OCI-M1 (cell line): ENCODE measurements at places on chromosomes 16 and 17.
A peak's percentile ranks its signal among the peaks of the same experiment; 100 is the strongest.

DNA sequence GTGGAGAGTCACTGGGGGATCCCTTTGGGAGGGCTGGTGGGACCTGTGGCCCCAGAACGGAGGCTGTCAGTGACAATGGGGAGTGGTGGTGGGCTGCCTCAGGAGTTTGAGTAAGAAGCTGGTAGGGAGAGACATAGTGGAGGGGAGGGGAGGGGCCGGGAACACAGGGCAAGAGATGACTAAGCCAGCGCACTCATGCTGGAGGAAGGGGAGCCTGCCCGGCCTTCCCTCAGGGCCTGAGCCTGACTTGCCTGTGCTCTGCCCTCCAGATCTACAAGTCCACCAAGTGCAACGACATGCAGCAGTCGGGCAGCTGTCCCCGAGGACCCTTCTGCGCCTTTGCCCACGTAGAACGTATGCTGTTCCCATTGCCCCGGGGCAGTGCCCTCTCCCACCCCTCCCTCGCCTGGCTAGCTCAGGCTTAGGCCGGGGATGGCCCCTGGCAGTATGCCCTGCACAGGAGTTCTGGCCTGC, 29.3 kb downstream of the UNC13D start:
- DNase-seq = no peak

- peak; percentile 31 for DNase-seq
Measured at GRCh38 chr16:72044296-72044695, 10.0 kb upstream of the HP start.

GRCh38 chr17:74637265-74637664, 13.7 kb upstream of the CD300E start:
- DNase-seq = no peak

GRCh38 chr16:68490829-68491575, 42.7 kb upstream of the SMPD3 start:
- DNase-seq = no peak

- DNase-seq = no peak
Measured at GRCh38 chr16:30429418-30429677, 482 bp downstream of the DCTPP1 start.

- no peak for DNase-seq
Measured at GRCh38 chr16:69669577-69669976, 56.8 kb downstream of the NQO1 start.

GRCh38 chr17:61157246-61157886, 242.3 kb upstream of the TBX2 start:
- peak; percentile 86 for DNase-seq

DNA sequence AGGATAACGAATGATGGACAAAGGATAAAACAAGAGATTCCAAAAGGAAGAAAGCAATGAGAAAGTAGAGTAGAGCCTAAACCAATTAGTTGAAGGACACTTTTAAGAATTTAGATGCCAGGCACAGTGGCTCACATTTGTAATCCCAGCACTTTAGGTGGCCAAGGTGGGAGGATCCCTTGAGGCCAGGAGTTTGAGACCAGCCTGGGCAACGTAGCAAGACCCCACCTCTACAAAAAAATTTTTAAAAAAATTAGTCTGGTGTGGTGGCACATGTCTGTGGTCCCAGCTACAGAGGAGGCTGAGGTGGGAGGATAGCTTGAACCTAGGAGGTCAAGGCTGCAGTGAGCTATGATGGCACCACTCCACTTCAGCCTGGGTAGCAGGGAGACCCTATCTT, 20.0 kb downstream of the ABCA10 start:
- DNase-seq = no peak

DNA sequence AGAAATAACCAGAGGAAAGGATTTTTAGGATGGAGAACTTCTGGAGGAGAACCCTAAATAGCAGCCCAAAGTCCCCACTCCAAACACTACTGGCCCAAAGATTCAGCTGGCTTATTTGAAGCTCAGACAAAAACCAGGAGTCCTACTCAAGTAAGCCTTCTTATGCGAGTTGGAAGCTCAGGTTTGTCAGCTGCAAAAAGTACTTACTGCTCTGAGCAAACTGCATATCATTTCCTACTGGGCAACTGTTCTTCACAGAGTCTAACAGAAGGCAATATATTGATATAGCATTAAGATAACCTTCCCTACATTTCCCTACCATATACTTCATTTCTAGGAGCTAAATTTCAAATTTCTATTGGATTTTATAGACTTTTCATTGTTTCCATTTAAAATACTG, 76.1 kb upstream of the CORO6 start:
- DNase-seq = peak; percentile 59

DNA sequence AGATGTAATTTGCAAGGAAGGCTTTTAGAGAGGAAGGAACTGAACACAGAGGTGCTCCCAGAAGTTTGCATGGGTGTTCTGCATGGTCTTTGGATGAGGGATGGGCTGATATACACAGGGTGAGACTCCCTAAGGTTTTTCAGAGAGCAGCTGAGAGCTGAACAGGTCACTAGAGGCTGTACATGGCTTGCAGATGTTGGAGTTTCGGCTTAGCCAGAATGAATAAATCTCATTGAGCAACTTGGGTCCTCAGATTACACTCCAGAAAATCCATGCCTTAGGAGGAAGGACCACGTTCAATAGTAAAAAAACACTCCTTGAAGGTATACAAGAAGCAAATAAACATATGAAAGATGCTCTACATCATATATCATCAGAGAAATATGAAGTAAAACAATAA, 7.5 kb upstream of the ITGB3 start:
- no peak for DNase-seq

DNA sequence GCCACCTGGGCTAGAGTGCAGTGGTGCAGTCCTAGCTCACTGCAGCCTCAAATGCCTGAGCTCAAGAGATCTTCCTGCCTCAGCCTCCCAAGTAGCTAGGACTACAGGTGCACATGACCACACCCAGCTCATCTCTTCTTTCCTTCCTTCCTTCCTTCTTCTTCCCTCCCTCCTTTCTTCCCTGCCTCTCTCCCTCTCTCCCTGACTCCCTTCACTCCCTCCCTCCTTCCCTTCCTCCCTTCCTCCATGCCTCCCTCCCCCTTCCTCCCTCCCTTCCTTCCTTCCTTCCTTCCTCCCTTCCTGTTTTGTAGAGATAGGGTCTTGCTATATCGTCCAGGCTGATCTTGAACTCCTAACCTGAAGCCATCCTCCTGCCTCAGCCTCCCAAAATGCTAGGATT, 23.5 kb upstream of the USP36 start:
- no peak for DNase-seq

- no peak for DNase-seq
Measured at GRCh38 chr17:17131839-17132238, 74.3 kb downstream of the PLD6 start.

DNA sequence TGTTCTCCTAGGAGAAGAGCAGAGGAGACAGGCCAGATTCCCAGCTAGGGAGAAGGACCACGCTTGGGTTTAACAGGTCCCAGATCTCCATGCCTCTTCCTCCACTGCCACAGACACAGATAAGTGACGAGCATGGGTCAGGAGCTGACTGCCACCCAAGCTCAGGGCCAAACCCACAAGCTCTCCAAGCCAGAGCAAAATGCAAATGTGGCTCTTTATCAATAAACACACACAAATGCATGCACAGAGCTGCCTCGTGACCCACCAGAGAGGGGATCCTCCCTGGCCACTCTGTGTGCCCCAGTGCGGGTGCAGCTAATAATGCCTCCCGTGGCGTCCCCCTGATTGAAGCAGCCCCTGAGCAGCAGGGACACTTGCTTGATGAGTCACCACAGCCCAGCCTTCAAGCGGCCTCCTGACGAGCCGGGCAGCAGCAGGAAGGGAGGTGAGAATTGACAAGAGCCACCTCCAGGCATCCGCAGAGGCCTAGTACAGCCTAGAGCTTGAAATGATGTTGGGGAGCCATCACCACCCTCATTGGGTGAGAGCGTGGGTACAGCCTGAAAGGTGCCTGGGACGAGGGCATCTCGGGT, 143.9 kb downstream of the CCDC182 start:
- no peak for DNase-seq

DNA sequence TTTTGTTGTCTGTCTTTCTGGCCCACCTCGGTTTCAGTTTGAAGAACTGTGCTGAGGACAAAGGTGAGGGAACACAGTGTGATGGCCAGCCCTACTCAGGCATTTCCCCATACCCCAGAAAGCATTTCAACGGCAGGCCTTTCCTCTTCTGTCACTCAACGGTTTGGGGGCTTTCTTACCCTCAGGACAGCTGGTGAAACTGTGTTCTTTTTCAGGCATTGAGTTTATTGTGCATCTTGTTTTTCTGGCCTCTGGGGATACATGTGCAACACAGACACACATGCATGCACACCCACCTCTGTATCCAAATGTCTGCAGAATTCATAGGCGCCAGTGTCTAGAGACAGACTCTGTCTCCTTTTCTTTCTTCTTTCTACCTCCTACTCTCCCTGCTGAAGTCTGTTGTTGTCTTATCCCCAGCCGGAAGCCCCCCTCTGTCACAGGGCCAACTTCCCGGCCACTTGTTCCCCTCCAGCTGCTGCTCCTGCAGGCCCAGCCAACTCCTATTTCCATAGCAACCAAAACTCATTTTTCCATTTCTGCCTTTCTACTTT, 17.0 kb downstream of the CHD9 start:
- no peak for DNase-seq

GRCh38 chr16:70706948-70707465, 21.2 kb upstream of the MTSS2 start:
- no peak for DNase-seq

- no peak for DNase-seq
Measured at GRCh38 chr17:63934183-63935112, 2.3 kb upstream of the CD79B start.

GRCh38 chr16:8588682-8589056, 1.6 kb downstream of the TMEM114 start:
- no peak for DNase-seq

- no peak for DNase-seq
Measured at GRCh38 chr17:10177131-10177912, 21.1 kb downstream of the GAS7 start.

- DNase-seq = no peak
Measured at GRCh38 chr16:12157517-12158093, 181.1 kb downstream of the SNX29 start.

DNA sequence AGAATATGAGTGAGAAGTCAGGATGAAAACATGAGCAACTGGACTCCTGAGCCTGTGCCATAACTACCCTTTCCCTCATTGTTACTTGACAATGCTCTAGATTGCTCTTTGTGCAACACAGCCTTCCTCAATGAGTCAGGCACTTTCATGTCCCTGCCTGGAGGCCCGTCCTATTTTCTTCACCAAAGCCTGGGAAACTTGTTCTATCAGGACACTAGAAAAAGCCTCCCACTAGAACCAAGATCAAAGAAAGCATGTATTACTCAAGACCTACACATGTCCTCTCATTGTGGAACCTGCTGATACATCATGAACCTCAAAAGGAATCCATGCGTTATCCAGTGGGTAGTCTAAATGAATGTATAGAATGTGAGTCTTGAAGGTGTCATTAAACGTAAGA, 624.5 kb downstream of the TOX3 start:
- DNase-seq = no peak

- DNase-seq = no peak
Measured at GRCh38 chr16:15439521-15439920, 5.1 kb downstream of the BMERB1 start.

DNA sequence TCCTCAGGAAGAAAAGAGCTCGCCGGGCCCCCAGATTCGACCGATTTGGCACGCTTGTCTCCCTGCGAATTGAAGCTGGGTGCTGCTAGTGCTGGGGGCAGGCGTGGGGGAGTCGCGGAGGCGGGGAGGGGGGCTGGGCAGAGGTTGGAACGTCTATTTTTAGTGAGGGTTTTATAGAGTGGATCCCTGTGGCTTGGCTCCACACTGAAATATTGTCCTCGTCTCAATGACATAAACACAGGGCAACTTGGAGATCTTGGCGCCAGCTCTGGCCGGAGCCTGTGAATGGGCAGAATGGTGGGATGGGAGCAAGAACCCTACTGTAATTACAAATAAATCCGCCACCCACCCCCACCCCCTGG, 15.7 kb upstream of the NOG start:
- DNase-seq = no peak

DNA sequence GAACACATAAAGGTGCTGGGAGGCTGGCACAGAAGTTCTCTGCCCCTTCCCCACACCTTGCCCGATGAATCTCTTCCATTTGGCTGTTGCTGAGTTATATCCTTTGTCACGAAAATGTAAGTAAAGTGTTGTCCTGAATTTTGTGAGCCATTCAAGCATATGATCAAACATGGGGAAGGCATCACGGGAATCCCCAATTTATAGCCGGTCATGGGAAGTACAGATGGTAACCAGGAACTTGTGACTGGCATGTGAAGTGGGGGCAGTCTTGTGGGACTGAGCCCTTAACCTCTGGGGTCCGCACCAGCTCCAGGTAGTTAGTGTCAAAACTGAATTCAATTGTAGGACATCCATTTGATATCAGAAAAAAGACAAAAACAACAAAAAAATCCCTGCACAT, 13.2 kb downstream of the TOM1L2 start:
- no peak for DNase-seq

- no peak for DNase-seq
Measured at GRCh38 chr17:50534222-50534978, 1.9 kb downstream of the EPN3 start.

- peak; percentile 33 for DNase-seq
Measured at GRCh38 chr17:28928061-28928460, 23.3 kb downstream of the PHF12 start.
